ENCODE measurements at places on chromosomes 16 and 17.

GRCh38 chr17:50492214-50492613 lies 13.6 kb downstream of the RSAD1 start:
- DNase-seq: no peak

- DNase-seq: no peak
Observed at GRCh38 chr16:19389246-19389645, 28.4 kb upstream of the TMC5 start.

DNA sequence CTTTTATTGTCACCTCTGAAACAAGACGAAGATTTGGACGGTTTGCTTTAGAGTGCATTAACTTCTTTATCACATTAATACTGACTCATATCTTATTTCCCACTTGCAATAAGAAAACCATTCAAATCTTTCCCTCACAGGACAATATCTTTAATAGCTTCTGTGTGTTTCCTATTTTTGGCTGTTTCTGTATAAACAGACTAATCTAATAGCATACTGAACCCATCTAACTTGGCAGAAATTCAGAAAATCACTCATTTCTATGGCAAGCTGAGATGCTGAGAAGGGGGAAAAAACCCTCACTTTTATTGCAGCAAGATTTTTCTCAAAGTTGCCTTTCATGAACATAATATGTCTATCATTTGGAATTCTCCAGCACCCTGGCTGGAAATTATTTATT lies 524.9 kb downstream of the WWOX start:
- DNase-seq: no peak

GRCh38 chr17:58278661-58279015 lies 2.1 kb downstream of the MPO start:
- DNase-seq: no peak

DNA sequence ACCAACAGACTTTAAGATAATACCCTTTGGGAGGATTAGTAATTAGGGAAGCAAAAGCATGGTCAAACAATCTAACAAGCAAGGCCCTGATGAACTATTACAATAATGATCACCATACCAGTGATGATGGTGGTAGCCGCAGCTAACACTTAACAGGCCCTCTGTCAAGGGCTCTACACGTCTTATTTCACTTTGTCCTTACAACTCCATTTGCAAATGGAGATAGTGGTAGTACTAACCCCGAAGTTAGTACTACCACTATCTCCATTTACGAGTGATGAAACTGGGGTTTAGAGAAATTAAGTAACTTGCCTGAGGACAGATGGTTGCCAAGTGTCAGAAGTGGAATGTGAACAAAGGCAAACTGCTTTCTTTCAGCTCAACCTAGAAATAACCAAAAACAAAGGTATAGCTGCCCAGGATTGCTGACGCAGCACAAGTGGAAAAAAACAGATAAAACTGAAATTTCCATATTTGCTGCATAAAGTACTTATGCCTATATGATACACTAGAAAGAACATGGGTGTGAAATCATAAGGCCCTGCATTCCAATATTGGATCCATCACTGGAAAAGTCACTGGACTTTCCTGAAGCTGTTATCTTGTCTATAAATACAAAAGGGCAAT lies 24.6 kb downstream of the CEP112 start:
- no peak for DNase-seq

Measured in cortex of kidney (tissue), 1 donor.